ENCODE measurements at places on chromosomes 7 and 10.
A peak's percentile ranks its signal among the peaks of the same experiment; 100 is the strongest.

GRCh38 chr10:43082087-43082486, 5.2 kb downstream of the RET start:
- no peak for DNase-seq

GRCh38 chr7:103727982-103728610, 261.4 kb downstream of the RELN start:
- no peak for DNase-seq

DNA sequence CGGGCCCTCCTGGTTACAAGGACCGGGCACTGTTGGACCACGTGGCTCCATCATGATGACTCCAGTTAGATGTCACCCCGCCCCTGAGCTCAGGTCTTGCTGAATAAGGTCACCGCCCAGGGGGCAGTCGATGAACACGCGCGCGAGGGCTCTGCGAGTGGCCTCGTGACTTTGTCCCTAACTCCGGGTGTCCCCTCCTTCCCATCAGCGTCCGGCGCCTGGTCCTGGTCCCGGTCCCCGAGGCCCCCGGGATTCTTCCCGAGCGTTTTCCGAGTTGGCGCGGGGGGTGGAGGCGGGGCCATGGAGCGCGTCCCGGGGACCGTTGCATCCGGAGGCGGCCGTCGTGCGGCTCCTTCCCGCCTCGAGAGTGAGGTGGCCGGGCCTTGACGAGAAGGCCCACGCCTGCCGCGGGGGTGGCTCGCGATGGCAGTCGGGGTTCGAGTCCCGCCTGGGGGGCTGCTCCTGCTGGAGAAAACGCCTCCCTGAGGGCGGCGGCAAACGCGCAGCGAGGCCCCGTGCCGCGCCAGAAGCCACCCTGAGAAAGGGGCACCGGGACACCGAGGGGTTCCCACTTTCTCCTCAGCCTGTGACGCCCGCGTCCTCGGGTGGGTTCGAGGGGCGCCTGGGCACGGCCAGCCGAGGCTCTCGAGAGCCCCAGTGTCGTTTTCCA, 569 bp upstream of the NPTX2 start:
- no peak for DNase-seq

DNA sequence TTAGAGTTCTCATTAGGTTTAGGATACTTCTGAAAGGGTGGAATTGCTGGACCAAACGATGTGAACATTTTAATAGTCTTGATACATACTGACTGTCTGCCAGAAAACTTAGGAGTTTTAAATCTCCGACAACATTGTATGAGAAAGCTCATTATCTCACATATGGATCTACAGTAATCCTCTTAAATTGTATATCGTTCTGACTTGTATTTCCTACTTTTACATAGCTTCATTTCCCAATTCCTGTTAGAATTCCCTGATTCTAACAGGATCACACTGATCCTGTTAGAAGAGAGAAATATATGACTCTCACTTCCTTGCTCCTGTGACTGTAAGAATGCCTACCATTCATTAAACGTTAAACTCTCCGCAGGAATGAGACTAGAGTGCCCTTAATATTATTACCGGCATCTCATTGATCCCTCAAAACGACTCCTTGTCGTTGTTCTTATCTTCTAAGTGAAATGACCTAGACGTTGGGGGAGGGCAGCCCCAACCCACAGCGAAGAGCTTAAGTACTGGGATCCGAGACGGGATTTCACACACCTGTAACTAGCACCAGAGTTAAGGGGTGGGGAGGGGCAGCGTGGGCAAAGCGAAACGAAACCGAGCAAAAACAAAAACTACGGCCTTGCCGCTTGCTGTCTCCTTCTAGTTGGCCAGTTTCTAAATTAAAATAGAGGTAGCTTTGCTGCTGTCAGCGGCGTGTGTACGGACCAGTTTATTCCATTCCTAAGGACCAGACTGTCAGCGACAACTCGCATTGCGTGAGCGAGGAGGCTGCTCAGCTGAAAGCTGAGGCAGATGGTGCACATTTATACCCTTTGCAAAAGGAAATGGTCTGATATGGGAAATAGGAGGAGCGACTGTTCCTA, 678 bp upstream of the TMEM106B start:
- DNase-seq: no peak

DNA sequence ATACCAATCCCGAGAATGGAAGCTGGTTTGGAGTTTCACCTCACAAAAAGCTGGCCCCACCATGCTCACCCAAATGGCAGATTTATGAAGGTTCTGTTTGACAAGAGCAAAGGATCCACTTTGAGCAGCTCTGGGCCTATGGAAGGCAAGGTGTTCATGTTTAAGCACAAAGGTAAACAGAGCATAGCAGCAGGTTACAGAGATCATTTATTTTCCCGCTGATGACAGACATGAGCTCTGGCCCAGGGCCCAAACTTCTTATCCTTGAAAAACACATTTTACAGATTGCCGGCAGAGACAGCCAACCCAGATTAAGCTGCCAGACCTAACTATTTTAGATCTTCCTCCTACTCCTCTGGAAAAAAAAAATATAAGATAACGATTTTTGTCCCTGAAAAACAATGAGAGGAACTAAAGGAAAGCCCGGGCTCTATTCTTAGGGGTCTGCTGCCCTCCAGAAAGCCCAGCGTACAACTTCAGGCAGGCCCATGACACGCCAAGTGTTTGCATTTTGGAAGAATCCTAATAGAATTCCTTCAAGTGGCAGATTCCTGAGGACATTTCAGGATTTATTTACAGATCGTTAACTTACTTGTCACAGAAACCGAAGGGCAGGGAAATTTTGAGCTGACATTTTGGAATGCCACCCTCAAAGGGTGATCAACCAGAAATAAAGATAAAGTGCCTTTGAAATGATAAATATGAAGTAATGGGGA, 40.0 kb downstream of the SYPL1 start:
- DNase-seq: no peak

GRCh38 chr10:10540398-10540797, 477.3 kb upstream of the CELF2 start:
- DNase-seq: peak; percentile 26

GRCh38 chr7:1646957-1647891, 22.9 kb upstream of the ELFN1 start:
- no peak for DNase-seq

- DNase-seq: no peak
Observed at GRCh38 chr7:36272567-36273269, 116.9 kb upstream of the ANLN start.

GRCh38 chr7:1021366-1021765, 23.0 kb upstream of the GPR146 start:
- DNase-seq: no peak

DNA sequence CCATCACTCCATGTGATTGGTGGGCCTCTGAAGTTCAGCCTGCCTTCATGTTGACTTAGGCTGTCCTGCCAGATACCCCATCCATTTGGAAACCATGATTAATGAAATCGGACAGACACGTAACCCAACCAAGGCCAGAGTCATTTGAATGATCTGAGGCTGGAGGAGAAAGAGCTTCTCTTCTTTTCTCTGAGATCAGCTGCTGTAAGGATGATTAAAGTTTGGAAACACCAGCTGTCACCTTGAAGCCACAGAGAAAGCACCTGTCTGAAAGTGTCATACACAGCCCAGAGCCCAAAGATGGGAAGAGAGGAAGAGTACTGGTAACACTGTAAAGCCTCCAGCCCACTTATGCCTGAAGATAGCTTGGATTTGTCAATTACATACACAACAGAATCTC, 22.9 kb downstream of the NEBL start:
- no peak for DNase-seq

DNA sequence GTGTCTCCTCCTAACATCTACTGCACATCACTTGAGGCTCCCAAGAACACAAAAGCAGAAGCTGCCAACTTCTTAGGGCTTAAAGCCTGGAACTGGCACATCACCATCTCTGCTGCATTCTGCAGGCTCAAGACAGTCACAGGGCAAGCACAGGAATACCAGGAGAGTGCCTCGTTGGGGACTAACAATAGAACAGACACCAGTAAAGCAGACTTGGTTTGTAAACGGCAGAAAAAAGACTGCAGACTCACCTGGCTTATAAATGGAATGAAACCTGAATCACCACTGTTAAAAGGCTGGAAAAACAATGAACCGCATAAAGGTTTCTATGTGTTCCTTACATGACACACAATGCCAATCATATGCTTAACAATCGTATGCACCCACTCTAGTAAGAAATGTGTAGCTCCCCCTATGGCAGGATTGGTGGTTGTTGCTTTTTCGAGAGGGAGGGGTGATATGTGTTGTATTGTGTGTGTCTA, 12.8 kb downstream of the RHEB start:
- DNase-seq: no peak

DNA sequence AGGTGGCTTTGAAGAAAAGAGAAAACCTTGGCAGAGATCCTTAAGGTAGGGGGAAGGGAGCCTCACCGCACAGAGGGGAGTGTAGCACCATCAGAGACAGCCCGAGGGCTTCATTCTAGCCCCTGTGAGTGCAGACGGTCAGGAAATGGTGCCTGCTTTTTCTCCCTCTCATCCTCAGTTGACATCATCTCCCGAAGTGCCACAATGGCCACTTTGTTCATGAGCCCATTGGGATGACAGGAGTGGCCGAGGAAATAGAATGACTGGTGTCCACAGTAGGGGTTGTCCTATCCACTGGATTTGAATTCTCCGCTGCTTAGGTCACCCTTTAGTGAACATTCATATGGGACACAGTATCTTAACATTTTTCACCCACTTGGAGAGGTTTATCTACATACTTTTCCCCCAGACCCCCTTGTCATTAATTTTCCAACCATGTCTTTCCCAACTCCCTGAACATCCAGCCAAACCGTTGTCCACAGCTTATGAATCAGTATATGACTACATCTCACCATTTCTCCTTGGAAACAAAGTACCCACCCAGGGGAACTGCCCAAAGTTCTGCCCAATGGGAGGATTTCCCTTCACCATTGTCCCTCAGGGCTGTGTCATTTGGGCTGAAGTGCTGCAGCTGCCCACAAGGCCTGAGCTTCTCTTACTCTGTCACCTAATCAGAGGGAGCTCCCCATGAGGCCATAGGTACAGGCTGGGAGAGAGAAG, 108.8 kb downstream of the ADCY1 start:
- DNase-seq: peak; percentile 17

- peak; percentile 67 for DNase-seq
Observed at GRCh38 chr10:91758303-91759146, 39.7 kb upstream of the TNKS2 start.

DNA sequence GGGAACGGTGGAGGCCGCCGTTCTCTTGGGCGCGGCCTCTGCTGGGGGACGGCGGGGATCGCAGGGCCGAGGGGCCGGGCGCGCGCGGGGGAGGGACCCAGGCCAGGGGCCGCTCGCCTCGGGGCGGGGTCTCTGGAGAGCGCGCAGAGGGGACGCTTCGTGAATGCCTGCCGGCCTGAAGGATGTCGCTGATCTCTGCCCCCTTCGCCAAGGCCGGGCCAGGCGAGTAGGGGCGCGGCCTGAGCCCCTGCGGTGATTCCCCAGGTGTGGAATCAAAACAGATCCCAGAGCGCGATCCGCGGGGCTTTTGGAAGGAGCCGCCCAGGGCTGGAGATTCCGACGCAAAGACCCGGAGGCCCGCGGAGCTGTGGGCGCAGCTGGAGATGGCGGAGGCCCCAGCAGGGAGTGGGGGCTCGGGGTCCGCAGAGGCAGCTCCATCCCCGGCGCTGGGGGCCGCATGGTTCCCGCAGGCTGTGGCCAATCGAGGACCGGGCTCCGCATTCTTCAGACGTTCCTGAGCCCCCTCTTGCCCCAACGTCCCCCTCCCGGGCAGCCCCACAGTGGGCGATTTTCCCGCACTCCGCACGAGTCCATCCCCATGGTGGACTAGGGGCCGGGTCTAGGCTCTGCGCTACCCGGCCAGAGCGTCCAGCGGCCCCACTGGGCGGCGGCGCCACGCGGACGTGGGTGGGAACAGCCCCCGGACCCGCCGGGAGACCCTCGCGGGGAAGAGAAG, 166.0 kb downstream of the ACTR3B start:
- DNase-seq: no peak

DNA sequence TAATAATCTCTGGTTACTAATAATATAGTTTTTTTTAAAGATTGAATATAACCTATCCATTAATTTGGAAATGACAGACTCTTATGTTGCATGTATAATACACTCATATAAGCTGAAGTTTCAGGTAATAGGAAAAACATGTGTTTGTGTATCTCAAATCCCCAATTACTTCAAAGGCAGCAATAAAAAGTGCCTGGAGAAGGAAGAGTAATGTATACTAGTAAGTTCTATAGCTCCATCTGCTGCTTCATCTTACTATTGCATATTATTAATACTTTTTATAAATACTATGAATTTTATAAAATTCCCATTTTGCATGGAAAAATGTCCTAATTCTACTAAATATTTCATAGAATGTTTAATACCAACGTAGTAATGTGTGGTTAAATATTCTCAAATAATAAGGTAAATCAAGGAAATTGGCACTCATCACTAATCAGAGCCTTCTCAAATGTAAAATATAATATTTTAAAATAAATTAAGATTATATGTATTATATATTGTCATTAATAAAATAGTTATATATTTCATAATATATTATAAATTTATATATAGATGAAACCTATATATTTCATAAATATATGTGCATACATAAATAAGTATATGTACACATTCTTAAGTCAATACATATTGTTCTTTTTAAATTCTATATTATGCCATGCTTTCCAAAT, 311.9 kb downstream of the HGF start:
- peak; percentile 52 for DNase-seq

GRCh38 chr10:74923556-74923955, 97.2 kb downstream of the KAT6B start:
- no peak for DNase-seq

- peak; percentile 87 for DNase-seq
Observed at GRCh38 chr7:2517026-2517425, 2.5 kb upstream of the LFNG start.

- no peak for DNase-seq
Observed at GRCh38 chr7:25562673-25563182, 334.4 kb upstream of the NPVF start.

DNA sequence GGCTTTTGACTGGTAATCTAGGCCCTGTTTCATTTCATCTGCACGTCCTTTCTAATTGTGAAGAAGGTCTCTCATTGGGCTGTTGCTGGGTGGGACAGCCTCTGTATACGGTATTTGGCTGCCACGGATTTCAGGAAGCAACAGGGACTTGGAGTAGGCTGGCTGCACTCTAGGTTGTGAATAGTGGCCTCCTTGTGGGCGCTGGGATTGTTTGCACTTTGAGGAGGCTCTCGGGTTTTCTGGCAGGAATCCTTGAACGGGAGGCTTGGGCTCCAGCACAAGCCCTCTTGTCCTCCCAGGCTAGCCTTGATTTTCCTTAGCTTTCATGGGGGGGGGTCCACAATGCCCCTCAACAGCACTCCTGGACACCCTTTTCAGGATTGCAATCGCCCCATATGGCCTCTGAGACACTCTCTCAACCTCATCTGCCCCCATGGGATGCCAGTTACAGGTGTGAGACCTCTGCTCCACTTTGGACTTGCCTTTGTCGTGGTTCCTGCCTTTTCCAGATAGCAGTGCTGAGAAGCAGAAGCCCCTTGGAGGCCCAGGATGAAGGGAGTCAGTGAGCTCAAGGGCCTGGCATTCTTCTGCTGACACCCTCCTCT, 33.9 kb upstream of the ZNF273 start:
- no peak for DNase-seq

DNA sequence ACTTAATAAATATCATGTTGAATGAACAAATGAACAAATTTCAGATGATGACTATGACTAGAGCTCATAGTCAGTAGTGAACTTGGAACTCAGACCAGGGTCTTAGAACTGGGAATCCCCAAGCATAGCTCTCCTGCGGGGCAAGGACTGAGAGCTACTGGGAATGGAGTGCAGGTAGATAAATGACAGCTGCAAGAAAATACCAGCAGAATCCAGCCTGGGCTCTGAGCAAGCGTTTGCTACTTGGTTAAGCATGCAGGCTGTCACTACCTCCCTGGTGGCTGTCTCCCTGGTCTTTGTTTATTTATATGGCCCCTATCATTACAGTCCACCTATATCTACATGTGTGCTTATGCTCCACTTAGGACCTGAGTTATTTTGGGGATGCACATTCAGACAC, 208.4 kb downstream of the POU6F2 start:
- no peak for DNase-seq

- peak; percentile 77 for DNase-seq
Observed at GRCh38 chr10:95333997-95334804, 43.4 kb upstream of the PDLIM1 start.

Data from foreskin fibroblast (primary cell).